ENCODE measurements at places on chromosomes 7 and 10. TPM values are rescaled to one million over a fixed set of nuclear protein-coding genes. Genes with fewer than 3 reads are reported as not detected.

The HECW1 gene
- total RNA-seq = not detected

- no peak for DNase-seq
These were observed 126.4 kb downstream of the CCDC3 start for GRCh38 chr10:12875100-12875499.

GRCh38 chr10:14667781-14668180 is 106.9 kb downstream of the FAM107B start:
- no peak for DNase-seq

- no peak for DNase-seq
These were observed 250.5 kb downstream of the ZMYND11 start for GRCh38 chr10:385571-386300.

GRCh38 chr10:78688901-78689583 is 379.7 kb upstream of the ZMIZ1 start:
- DNase-seq = no peak

DNA sequence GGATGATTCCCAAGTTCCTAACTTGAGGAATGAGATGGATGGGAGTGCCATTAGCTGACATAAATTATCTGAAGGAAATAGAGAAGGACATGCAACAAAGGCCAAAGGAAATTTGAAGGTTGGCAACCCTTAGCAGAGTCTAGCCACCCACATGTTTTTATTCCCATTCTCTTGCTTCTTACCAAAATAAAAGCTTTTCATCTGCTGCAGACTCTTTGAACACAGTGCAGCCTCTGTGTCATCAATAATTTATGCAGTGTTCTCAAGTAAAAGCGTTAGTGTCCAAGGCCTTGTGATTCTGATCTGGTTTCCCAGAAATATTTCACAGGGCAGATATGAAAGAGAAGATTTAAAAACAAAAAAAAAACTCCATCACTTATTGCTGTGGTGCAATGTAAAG is 98.5 kb downstream of the ST7 start:
- no peak for DNase-seq
